NCI-H2107 (cell line): ENCODE measurements at places on chromosomes 3 and 15.

GRCh38 chr3:191425322-191425734 lies 35.6 kb upstream of the PYDC2 start:
- no peak for DNase-seq

DNA sequence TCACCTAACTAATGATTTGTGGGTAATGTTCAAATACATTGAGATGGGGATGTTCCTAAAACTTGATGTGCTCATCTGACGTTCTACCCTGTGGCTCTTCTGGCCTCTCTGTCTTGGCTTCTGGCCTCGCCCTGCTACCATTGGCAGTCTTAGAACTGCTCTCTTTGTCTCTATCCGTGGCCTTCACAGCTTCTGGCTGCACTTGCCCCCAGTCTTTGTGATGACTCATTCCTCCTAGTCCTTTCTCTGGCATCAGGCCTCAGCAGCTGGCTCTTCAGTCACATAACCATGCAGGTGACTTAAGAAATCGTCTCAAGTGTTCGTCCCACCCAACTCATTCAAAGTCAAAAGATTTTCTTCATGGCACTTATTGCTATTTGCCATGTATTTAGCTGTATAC lies 188.1 kb downstream of the BBX start:
- DNase-seq: no peak

DNA sequence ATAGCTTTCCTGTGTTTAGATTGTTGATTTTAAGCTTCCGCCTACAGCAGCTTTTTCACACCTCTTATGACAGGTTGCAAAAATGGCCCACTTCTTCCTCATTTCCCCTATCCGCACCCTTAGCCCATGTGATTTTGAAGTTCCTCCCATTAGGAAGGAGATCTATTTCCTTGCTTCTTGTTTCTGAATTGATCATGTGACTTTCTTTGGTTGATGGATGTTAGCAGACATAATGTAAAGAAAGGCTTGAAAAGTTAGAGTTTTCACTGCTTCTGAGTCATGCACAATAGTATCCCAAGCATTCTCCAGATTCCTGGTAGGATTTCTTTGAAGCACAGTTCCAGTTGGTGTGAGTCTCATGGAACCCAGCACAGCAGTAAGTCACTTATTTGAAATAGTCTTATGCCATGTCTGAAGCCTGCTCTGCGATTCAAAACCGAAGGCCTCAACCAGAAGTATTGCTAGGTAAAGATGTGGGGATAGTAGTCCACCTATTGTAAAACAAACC lies 76.6 kb downstream of the EDEM1 start:
- no peak for DNase-seq

DNA sequence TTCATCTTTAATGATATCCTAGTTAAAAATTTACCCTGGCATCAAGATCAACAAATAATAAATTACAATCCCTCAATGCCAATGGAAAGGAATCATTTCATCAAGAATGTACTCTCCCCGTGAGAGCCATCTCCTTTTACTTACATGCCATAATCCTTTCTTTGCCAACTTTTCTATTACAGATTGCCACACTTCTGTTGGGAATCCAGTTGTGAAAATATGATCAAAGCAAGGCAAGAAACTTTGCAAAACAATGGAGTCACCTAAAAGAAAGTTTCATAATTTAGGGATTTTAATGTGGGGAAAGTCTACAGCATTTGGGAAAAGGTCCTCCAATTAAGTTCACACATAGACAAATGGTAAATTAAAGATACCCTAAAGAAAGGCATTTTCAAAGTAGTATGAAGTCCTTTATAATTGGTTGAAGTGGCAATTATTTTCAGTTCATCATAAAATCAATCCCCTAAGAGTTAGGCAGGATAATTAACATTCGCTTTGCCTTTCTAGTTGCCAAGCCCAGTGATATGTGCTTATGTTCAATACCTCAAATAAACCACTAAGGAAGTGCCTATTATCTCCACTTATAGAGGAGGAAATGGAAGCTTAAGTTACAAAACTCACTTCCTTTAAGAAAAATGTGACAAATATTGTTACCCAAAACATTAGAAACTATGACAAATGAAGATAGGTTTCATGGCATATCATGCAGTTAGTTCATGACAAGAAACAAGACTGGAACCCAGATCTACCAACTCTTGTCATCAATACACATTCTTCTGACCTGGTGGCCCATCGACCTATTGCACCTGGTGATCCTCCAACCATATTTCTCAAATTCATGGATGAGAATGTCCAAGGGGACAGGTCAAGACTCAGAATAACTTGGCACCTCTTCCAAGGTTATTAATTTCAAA lies 49.1 kb downstream of the TRANK1 start:
- DNase-seq: no peak

DNA sequence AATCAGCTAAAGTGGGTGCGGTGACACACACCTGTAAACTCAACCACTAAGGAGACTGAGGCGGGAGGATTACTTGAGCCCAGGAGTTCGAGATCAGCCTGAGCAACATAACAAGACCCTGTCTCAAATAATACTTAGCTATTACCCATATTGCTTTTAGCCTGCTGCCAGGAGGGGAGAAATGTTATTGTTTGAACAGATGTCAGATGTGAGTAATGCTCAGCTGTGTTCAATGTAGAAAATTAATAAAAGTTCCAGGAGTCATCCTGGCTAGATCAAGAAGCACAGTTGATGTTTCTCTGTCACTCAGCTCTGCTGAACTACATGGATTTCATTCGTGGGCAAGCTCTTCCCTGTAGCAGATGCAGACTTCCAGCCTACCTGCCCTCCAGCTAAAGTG lies 22.2 kb downstream of the LSM3 start:
- no peak for DNase-seq

- DNase-seq: no peak
Measured at GRCh38 chr15:84783493-84784251, 33.5 kb upstream of the ALPK3 start.

- no peak for DNase-seq
Measured at GRCh38 chr3:192993411-192993810, 75.8 kb upstream of the MB21D2 start.

DNA sequence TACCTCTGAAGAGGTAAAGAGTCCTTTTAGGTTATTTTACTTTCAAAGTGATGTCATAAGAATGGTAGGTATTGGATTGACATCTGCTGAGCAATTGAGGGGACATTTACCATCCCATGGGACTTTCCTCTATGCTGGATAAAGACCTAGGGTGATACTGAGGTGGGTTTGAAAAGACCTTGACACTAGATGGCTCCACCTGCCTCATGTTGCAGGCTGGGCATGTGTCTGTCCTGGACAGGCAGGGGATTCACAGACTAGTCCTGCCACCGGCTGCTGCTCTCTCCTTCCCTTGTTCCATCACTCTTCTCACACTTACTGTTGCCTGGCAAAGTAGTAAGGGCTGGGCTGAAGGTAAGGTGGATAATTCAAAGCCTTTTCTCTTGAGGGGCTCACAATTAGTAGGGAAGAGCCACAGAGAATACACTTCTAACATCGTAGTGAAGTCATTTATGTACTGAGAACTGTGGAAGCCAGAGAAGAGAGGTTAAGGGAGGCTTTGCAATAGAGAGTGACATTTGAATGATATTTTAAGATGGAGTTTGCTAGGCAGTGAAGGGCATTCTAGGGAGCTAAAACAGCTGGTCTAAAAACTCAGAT lies 27.7 kb downstream of the TRAK1 start:
- no peak for DNase-seq

GRCh38 chr3:41331041-41331440 lies 131.7 kb downstream of the CTNNB1 start:
- DNase-seq: no peak

GRCh38 chr3:156418428-156418827 lies 136.5 kb downstream of the SSR3 start:
- no peak for DNase-seq

DNA sequence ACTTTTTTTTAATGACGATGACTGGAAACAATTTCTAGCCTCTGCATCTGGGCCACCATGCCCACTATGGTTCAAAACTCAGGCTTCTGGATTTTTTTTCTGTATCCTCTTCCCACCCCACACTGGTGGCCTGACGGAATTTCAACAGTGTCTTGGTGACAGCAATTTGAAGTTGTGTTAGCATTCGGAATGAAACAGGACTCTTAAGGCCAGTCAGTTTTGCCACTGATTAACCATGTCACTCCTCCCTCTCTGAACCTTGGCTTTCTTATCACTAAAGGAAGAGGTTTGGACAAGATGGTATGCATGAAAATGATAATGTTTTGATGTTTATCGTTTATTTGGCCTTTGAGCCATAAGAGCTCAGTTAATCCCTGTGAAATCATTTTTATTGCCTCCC lies 41.6 kb upstream of the BDH1 start:
- DNase-seq: no peak

DNA sequence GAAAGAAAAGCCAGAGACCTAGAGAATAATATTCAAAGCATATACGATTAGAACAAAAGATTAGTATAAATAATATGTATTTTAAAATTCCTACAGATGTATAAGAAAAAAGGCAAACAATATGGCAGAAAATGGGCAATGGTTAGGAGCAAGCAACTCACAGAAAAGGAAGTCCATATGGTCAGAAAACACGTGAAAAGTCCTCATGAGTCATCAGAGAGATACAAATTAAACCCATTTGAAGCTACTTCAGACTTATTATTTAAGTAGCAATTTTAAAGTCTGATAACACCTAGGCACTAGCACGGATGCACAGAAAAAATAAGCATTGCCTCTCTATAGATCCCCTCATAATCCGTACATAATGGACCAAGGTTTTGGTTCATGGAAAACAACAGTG lies 25.6 kb downstream of the SLC7A14 start:
- no peak for DNase-seq

DNA sequence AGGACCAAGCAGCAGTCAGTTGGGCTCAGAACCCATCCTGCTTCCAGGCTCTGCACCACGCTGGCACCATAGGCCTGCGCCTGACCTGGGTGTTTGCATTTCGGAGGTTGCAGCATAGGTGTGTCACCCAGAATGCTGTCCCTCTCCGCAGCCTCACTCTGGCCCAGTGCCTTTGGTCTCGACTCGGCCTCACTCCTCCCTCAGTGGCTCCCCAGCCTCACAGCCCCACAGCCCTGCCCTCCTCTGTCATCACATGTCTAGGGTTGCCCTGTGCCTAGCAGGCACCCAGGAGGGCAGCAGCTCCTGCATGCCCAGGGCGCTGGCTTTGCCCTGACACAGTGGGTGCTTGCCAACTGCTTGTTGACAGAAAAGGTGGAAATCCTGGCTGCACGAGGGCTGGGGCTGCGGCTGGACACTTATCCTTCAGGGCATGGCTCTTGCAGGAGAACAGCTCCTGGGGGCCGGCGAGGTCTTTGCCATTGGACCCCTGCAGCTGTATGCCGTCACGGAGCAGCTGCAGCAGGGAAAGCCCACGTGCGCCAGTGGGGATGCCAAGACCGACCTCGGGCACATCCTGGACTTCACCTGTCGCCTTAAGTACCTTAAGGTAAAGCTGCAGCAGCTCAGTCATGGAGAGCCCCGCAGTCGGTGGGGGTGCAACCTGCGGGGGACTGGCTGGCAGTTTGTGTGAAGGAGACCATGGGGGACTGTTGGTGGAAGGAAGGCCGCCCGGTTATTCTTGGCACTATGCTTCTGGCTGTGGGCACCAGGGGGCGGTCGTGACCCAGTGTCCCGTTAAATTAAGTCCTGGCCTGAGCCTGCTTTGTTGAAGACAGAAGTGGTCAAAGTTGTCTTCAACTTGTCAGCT lies 16.2 kb downstream of the NISCH start:
- DNase-seq: no peak

DNA sequence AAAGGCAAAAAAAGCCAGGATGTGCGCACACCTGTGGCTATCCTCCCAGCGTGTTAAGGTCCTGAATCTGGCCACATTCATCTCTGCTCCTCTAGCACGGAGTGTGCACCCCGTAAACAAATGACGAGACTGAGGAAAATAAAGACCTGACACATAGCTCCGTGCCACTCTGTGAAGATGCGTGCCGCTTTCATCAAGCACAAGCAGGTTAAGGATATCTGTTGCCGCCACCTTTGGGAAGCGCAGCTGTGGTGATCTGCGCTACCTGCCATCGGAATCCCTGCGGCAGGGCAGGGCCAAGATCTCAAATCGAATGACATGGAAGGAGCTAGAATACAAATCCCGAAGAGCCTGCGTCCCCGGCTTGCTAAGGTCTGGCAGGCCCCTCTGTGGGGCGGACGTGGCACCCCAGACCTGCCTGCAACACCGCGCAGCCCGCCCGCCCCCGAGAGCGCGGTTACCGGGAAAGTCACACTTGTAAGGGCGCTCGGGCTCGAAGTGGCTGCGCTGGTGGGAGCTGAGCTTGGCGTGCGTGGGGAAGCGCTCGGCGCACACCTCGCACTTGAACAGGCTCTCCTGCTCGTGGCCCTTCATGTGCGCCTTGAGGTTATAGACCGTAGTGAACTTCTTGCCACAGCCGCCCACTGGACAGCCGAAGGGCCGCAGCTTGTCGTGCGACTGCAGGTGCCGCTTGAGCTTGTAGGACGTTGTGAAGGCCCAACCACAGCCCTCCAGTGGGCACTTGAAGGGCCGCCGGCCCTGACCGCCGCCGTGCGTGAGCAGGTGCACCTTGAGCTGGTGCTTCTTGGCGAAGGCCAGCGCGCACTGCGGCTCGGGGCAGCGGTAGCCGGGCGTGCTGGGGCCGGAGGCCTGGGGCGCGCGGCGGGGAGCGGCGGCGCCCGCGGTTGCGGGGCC lies 936 bp downstream of the ZXDC start:
- DNase-seq: no peak

DNA sequence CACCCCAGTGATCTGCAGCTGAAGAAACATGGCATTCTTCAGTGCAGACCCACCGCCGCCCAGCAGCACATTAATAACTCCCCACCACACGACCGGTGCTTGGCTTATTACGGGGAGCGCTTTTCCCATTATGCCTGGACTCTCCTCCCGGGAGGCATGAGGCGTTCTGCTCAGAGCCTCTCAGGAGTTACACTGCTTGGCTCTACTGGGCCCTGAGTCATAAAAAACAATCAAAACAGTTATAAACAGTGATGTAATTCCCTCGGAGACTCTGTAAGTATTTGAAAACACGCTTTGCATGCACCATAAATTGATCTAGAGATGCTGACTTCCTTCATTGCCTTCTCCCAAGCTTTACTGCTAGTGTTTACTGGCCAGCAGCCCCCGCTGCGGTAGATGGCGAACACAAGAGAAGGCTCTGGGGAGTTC lies 77.1 kb upstream of the SNRPA1 start:
- no peak for DNase-seq

DNA sequence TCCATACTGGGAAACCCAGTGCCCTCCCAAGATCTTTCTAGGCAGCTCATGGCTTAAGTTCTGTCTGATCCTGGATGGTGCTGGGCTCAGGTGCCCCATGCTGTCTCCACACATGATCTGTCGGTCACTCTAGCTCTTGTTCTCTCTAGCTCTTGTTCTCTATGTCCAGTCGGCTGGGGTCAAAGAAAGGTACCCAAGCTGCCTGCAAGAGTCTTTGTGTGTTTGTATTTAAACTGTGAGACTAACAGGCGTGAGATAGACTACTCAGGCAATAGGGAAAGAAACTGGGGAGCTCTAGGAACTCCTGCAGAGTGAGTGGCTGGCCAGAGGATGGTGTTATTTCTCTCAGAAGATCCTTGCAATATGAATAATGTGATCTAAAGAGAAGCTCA lies 40.2 kb downstream of the GPR156 start:
- no peak for DNase-seq

- DNase-seq: no peak
Measured at GRCh38 chr3:161222662-161223061, 1.6 kb downstream of the NMD3 start.

- no peak for DNase-seq
Measured at GRCh38 chr3:39748002-39748401, 61.4 kb upstream of the MYRIP start.

GRCh38 chr15:67006083-67007065 lies 59.0 kb upstream of the SMAD3 start:
- no peak for DNase-seq
